Muscle of arm (tissue), 14 donors: ENCODE measurements at places on chromosomes 3 and 15.
A peak's percentile ranks its signal among the peaks of the same experiment; 100 is the strongest.

DNA sequence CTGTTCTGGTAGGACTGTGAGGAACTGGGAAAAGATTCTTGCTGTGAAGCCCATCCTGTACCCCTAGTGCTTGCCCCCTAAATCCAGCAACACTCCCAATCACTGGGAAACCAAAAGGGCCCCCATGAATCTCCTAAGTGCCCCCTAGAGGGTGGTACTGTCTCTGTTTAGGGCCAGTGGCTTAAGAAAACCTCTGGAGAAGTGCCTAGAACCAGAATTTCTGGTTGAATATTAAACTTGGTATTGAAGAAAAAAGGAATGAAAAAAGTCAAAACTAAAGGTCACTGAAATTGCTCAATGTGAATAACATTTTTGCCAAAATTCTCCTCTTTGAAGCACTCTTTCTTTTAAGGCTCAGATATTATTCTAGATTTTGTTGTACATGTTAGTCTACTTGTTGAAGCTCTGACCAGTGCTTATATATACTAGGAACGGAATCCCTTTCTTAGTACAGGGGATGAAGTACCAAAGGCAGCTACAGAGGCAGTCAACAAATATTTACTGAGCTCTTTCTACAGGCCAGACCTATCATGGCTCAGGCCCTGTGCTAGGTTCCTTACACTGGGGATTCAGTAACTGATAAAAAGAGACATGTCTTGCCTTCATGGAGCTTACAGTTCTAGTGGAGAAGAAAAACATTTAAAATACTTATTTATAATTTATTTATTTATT, 138.8 kb downstream of the MYLK start:
- DNase-seq = no peak

DNA sequence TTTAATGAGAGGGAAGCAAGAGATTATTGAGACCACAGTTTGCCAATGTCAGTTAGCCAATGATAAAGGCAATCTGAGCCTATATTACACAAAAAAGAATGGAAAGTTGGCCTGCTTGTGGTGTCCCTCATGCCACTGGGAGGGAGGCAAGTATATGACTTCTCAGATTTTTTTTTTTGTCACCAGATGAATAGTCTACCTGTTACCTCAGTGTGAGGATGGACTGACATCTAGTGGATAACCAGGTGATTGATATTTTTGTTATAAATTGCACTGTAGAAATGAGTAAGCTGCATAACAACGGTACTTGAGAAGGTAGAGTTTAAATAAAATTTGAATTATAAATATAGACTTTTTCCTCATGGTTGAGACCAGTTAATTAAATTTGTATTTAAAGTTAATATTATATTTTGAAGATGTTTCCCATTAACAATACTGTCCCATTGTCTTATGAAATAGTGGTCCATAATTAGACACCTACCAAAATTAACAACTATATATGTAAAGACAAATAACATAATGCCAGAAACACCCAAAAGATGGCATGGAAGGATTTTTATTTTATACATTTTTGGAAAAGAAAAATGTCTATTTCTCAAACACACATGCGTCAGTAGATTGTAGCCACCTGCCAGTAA, 237.8 kb upstream of the GADL1 start:
- peak; percentile 13 for DNase-seq

DNA sequence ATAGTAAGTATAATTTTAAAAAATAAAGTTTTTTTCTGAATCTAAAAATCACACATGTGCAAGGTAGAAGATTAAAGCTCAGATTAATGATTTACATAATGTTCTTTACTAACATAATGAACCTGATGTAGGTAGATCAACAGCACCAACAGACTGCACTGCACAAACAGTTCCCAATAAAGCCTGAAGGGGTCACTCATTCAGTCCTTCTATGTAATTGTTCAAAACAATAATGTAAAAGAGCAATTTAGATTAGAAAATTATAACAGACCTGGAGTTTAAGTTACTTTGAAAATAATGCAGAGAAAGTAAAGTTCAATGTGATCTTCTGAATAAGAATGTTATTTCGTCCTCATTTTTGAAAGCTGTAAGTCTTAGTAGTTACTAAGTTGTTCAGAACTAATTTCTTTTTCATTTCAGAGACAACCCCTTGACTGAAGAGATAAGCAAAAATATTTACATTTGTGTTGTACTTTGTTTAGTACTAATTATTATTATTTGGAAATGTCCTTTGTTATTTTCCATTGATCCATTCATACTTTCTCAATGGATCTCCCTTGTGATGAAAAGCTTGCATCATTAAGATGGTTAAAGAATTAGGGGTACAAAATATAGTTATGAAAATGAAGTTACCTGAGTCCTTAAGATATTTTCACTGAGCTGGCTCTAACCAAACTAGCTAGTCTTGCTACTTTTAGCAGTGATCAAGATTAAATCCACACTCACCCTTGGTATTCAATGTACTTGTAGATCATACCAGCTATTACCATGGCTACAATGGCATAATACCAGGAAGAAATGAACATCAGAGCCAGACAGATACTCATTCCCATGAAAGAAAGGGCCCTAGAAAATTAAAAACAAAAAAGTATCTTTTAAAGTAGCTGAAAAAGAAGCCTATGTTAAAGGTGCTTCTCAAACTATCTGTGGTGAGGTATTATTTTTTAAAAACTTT, 16.8 kb downstream of the EMC4 start:
- DNase-seq = no peak

DNA sequence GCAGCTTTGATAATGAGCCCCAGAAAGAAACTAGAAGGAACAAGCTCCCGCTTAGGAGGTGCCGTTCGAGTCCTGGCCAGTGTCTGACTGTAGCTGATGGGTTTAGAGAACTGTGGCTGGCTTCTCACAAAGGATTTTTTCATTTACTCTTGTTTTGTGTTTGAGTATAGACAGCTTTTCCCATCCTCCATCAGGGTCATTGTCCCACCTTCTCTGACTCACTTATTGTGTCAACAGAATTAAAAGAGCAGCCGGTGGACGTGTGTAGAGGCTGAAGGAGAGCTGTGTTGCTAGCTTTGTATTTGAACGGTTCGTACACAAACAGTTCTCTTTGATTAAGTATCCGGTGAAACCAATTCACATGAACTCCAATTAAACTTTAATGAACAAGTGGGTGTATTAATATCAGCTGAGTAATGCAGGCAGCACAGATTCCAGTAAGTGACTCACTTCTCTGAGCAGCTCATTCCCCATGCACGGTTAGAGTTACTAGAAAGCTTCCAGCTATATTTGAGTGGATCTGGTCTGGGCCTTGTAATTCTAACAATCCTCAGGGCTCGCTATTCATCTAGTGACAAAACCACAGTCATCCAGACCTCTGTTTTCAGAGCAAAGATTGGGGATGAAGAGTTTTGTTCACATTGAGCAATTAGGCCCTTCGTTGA, 141.0 kb downstream of the LPP start:
- DNase-seq = peak; percentile 39

- DNase-seq = no peak
Observed at GRCh38 chr3:110887176-110887575, 184.4 kb upstream of the NECTIN3 start.

GRCh38 chr3:143707848-143708247, 140.4 kb downstream of the SLC9A9 start:
- no peak for DNase-seq

GRCh38 chr3:48303021-48303420, 30.4 kb downstream of the SPINK8 start:
- DNase-seq = no peak

GRCh38 chr15:28273468-28273867, 48.5 kb downstream of the HERC2 start:
- no peak for DNase-seq

DNA sequence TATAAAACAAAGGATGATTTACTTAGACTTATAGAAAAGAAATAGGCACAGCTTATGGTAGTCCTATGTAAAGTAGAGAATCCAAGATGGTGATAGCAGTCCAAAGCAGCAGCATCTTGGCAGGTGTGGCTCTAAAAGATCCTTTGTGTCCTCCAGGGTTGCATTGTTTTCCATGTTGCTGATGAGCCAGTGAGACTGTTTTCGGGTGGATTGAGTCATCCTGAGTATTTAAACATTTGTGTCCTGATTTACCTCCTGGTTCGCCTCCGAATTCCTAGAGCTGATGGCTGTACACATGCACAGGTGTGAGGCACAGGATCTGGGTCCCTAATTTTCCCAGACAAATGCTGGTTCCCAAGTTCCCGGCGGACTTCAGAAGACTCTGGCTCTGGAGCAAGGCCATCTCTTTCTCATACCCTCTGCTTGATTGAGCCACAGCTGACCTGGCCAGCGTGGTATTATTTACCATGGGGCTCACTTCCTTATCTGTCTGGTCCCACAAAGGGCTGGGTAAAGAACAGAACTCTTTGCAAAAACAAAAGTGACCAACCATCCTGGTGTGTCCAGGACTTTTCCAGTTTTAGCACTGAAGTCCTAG, 51.0 kb downstream of the ARNT2 start:
- no peak for DNase-seq

- no peak for DNase-seq
Observed at GRCh38 chr15:39781147-39781966, 1.3 kb downstream of the FSIP1 start.

DNA sequence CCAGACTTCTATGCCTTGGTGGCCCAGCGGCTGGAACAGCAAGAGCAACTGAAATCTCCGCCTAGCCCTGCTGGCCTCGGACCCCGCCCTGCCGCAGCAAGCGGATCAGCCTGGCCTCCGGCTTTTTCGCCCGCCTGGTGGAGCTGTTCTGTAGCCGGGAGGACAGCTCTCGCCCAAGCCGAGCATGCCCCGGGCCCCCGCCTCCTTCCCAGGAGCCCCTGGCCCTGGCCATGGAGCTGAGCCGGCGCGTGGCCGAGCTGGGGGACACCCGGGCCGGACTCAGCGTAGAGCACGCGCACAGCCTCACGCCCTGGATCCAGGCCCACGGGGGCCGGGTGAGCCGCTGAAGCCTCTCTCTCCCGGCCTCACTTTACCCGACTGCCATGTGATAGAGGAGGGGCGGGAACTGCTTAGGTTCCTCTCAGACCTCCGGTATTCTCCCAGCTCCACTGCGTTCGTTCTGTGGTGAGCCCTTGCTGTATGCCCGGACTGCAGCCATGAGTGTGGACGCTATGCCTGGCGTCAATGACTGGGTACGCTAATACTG, 24.1 kb upstream of the MRPL3 start:
- DNase-seq = peak; percentile 43

DNA sequence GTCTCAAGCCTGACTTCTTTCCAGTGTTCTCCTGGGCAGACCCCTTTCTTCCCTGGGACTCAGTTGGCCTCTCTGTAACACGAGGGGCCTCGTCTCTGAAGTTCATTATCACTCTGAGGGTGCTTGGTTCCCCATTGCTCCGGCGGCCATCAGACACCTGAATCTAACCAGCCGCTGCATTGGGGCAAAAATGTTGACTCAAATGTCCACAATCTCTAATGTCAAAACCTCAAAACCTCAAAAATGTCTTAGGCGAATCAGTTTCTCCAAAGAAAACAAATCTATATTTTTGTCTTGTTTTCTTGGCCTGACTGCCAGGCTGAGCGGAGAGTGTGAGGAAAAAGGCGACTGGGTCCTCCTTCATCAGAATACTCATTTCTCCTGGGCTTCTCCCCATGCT, 220.7 kb downstream of the VPS13C start:
- no peak for DNase-seq

GRCh38 chr3:42173307-42173706, 82.2 kb downstream of the TRAK1 start:
- DNase-seq = no peak

GRCh38 chr3:182523836-182524235, 269.5 kb upstream of the ATP11B start:
- no peak for DNase-seq

- DNase-seq = no peak
Observed at GRCh38 chr15:47707391-47707790, 9.9 kb upstream of the SEMA6D start.

DNA sequence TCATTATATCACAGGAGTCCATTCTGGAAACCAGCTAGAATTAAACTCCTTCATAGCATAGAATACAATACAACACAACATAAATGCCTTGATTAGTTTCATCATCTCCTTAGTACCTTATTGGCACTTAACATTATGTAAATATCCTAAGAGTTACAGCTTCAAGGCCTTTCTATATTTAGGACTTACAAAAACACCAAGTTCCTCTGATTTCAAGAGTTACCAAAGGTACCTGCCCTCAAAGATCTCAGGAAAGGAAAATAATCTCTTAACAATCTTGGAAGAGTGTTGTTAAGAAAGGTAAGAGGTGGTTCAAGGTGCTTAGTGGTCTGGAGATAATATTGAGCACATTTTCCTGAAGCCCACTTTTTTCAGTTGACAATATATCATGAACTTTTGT, 477.7 kb downstream of the IGSF11 start:
- DNase-seq = no peak

GRCh38 chr15:101810456-101810855, 1.5 kb upstream of the OR4F15 start:
- no peak for DNase-seq
